Astrocyte (in vitro differentiated cells and primary cell): ENCODE measurements at places on chromosomes 12 and 14. TPM values are rescaled to one million over a fixed set of nuclear protein-coding genes. Genes with fewer than 3 reads are reported as not detected.

Gene KRT75
- total RNA-seq: not detected in 2 replicates

Gene AMHR2
- not detected in 2 replicates for total RNA-seq

Gene CAPZA3
- not detected in 2 replicates for total RNA-seq

Gene OR11H12
- not detected in 2 replicates for total RNA-seq

- no peaks in the 10 kb centered on the region for H3K36me3 ChIP-seq
- H3K4me1 ChIP-seq: peaks cover 14% of the 10 kb centered on the region
- DNase-seq: no peak
Observed at GRCh38 chr14:95462491-95462890, 54.0 kb downstream of the SYNE3 start.

DNA sequence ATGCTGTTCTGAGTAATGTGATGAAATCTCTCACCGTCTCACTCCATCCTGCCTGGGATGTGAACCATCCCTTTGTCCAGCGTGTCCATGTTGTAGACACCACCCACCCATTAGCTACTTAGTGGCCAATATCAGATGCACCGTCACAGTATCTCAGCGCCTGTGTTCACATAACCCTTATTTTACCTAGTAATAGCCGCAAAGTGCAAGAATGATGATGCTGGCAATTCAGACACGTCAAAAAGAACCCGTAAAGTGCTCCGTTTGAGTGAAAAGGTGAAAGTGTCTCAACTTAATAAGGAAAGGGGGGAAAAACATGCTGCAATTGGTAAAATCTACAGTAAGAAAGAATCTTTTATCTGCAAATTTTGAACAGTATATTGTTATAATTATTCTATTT, 3.0 kb downstream of the RNASE10 start:
- H3K4me3 ChIP-seq: no peak overlapping the region
- no peaks in the 10 kb centered on the region for H3K36me3 ChIP-seq
- DNase-seq: no peak

DNA sequence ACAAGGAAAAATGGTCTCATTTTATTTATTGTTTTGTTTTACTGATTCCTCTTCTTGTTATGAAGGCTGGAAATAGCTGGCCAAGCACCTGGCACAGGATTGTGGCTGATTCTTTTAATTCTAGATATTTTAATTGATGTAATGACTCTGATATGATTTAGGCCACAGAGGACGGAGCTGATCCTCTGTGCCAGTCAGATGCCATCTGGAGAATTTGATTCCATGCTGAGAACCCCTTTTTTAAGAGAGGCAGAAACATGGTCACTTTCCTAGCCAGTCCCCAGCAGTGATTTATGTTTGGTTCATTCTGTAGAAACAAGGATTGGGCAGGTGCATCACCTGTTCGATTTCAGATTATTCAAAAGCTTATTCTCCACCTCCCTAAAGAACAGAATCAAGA, 77.6 kb downstream of the STAB2 start:
- H3K4me1 ChIP-seq: no peaks in the 10 kb centered on the region
- peaks cover 13% of the 10 kb centered on the region for H3K27me3 ChIP-seq
- no peak overlapping the region for H3K4me3 ChIP-seq
- no peak overlapping the region for H3K27ac ChIP-seq
- DNase-seq: no peak
- no peaks in the 10 kb centered on the region for H3K36me3 ChIP-seq

GRCh38 chr14:36768638-36769337, 107.1 kb downstream of the PAX9 start:
- no peaks in the 10 kb centered on the region for H3K36me3 ChIP-seq
- no peaks in the 10 kb centered on the region for H3K27me3 ChIP-seq
- no peak overlapping the region for H3K27ac ChIP-seq
- no peaks in the 10 kb centered on the region for H3K4me1 ChIP-seq
